ENCODE measurements at places on chromosomes 16 and 17. TPM values are rescaled to one million over a fixed set of nuclear protein-coding genes. Genes with fewer than 3 reads are reported as not detected.

Gene CAVIN1
- total RNA-seq, result 60.5 TPM

Gene TBX6
- total RNA-seq, result 0.99 TPM

Gene OTOP2
- total RNA-seq, result not detected

Gene DLX4
- total RNA-seq, result not detected

DNA sequence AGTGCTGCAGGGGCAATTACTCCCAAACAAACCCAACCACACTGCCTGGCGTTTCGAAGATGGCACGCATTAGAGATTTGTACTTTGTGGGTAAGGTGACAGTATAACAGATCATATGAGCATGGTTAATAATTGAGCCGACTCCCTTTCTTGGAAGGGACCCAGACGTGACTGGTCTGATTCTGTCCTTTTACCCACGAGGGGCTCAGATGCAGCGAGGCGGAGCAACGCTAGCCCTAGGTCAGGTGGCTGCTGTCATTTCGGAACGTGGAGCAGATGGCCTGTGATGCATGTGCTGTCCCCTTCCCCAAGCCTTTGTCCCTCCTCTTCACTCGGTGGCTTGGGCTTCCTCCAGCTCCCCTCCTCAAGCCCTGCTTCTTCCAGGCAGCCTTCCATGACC is 84.2 kb downstream of the SNX29 start:
- DNase-seq, result no peak

Gene KRTAP9-4
- not detected for total RNA-seq

Gene KRT38
- not detected for total RNA-seq

Gene GPT2
- total RNA-seq, result 30.7 TPM

DNA sequence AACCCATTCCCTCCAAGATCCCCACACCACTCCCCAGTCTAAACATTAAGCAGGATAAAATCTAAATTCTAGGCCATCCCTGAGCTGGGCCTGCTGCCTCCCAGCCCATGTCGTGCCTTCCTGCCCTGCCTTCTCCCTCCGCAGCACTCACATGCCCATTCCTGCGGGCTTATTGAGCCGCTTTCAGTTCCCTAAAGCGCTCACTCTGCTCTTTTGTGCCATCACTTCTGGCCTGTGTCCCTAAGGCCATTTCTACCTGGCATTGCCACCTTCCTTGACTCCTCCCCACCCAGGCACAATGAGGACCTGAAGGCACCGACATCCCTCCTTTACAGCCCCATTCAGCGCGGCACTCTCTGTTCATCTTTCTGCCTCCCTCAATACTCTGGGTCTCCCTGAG is 13.0 kb upstream of the RAB5C start:
- DNase-seq, result no peak

- no peak for DNase-seq
Observed at GRCh38 chr16:89620406-89620841, 7.0 kb downstream of the DPEP1 start.

- no peak for DNase-seq
Observed at GRCh38 chr16:70770626-70771552, 30.1 kb downstream of the VAC14 start.

Gene TBX2
- total RNA-seq, result 13.1 TPM

Gene MARCHF10
- 2.5 TPM for total RNA-seq

DNA sequence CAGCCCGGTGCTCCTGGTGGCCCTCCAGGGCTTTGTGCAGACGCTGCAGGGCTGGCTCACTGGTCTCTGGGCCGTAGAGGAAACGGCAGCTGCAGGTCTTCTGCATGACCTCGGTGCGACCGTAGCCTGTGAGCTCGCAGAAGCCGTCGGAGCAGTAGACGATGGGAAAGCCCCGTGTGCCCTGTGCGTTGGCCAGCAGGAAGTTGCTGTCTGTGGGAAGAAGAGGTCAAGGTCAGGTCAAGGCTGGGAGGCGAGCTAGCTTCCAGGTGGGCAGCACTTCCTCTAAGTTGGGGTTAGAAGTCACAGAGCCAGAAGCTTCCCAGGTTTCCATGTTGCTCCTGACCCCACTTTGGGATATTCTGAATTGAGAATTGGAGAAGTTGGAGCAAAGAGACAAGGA is 2.1 kb downstream of the KCNH4 start:
- no peak for DNase-seq

DNA sequence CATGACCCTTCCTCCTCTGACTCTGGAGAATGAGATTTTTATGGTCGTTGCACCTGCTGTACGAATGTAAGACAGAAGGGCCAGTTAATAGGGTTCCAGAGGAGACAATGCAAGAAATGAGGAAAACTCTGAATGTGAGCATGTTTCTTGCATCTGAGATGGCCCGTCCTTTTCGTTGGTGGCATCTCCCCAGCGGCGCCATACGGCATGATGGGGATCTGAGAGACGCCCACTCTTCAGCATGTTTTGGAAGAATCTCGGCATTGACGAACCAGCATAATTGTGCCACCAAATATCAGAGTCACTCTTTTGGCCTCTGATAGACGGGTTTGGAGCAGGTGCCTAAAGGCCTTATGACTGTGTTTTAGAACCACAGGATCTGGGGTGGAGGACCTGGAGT is 126.5 kb upstream of the RCVRN start:
- no peak for DNase-seq

Data from spinal cord (tissue), 10 donors.